Left ventricle myocardium inferior (tissue), 1 donor: ENCODE measurements at places on chromosomes 7 and 10.
A peak's percentile ranks its signal among the peaks of the same experiment; 100 is the strongest.

DNA sequence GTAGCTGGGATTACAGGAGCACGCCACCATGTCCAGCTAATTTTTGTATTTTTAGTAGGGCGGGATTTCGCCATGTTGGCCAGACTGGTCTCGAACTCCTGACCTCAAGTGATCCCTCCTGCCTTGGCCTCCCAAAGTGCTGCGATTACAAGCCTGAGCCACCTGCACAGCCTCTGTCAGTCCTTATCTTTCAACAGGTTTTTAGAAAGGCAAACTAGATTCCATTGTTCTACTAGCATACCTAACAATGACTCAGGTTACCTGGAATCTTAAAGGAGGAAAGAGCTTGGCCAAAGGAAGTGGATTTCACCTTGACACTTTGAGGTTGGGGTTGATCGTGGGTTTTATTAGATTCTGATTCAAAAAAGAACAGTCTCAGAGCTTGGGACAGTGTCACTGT is 3.2 kb downstream of the ABCC2 start:
- no peak for DNase-seq

DNA sequence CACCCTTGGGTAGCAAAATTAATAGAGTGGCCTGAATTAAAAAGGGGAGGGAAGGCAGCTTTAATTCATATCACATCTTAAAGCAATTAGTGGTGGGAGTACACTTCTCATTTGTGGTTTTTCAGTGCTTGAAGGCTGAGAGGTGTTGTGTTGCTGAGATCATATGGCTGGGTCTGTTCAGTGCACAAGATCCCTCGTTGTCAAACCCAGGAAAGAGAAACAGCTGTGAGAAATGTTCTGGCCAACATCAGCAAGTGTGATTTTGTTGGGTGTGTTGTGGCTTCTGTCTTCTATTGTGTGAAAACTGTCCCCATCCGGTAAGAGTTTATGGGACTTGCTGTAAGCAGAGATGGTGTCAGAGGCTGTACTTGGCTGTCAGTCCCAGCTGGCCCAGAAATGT is 197.9 kb upstream of the BMPER start:
- no peak for DNase-seq

GRCh38 chr7:47882635-47883034 is 65.6 kb downstream of the PKD1L1 start:
- no peak for DNase-seq

- DNase-seq: no peak
These were observed 294.2 kb downstream of the GRID1 start for GRCh38 chr10:86072413-86072812.

GRCh38 chr10:49055221-49055849 is 60.0 kb downstream of the VSTM4 start:
- no peak for DNase-seq

DNA sequence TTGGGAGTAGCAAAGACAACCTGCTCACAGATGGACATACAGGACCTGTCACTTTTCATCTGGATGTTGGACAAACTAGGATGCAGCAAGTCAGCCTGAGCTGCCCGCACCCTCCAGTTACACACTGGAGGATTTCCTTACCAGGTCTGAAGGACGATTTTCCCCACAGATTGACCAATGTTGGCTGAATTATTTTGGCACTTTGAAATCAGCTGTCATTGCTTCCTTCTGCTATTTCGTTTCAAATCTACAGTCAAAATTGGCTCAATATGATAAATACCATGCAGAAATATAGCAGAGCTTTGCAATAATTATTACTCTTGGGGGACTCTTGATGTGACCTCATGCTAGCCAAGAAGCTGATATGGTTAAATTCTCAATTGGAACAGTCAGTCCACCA is 2.5 kb downstream of the CLRN3 start:
- no peak for DNase-seq

GRCh38 chr7:71775648-71776047 is 636.5 kb downstream of the CALN1 start:
- no peak for DNase-seq

GRCh38 chr7:26850193-26850651 is 14.2 kb downstream of the SKAP2 start:
- DNase-seq: no peak

GRCh38 chr10:14039968-14040668 is 290.6 kb downstream of the FRMD4A start:
- DNase-seq: no peak

DNA sequence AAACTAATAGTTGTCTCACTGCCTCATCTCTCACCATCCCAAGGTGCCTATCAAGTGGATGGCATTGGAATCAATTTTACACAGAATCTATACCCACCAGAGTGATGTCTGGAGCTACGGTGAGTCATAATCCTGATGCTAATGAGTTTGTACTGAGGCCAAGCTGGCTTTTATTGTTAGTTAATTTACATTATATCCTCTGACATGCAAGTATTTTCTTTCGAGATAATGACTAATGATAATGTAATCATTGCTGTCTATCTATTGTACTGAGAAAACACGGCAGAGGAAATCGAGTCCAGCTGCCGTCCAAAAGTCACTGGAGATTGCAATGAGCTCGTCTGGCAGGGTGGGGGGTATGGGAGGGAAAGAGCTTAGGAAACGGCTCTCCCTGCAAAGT is 172.4 kb upstream of the LANCL2 start:
- no peak for DNase-seq

- no peak for DNase-seq
These were observed 53.5 kb downstream of the NRF1 start for GRCh38 chr7:129665013-129665401.

GRCh38 chr10:110613996-110614495 is 30.1 kb upstream of the RBM20 start:
- DNase-seq: no peak

- DNase-seq: no peak
These were observed 50.8 kb downstream of the SUFU start for GRCh38 chr10:102554531-102554930.

GRCh38 chr10:125062914-125063230 is 97.5 kb downstream of the CTBP2 start:
- DNase-seq: peak; percentile 55

- DNase-seq: no peak
These were observed 217.6 kb downstream of the TCERG1L start for GRCh38 chr10:131093795-131094366.

DNA sequence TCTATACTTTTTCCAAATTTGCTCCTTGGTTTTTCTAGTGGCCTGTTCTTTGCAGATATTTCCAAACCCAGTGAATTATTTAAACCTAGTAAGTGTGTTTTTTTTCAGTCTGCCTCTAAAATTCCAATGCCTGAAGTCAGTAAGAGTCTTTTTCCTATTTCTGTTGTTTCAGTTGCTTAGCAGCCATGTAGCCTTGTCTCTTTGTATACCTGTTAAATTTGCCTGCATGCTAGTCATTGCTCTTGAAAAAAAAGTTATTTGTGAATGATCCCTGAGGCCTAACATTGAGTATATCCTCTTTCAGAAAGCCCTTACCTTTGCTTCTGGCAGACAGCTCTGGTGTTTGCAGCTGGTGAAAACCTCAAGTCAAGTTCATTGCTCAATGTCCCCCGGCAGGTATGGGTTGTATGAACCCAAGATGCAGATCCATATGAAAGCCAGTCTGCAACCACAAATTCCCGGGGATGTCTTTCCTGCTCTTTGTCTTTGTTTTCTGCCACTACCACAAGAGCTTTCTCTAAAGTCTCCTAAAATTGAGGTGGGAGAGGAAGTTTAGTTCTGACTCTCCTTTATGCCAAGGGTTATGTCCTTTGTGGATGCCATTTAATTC is 35.7 kb downstream of the CH25H start:
- no peak for DNase-seq

- no peak for DNase-seq
These were observed 30.6 kb downstream of the MAPK8 start for GRCh38 chr10:48336978-48337599.

- no peak for DNase-seq
These were observed 127.7 kb downstream of the ATE1 start for GRCh38 chr10:121800146-121800545.

DNA sequence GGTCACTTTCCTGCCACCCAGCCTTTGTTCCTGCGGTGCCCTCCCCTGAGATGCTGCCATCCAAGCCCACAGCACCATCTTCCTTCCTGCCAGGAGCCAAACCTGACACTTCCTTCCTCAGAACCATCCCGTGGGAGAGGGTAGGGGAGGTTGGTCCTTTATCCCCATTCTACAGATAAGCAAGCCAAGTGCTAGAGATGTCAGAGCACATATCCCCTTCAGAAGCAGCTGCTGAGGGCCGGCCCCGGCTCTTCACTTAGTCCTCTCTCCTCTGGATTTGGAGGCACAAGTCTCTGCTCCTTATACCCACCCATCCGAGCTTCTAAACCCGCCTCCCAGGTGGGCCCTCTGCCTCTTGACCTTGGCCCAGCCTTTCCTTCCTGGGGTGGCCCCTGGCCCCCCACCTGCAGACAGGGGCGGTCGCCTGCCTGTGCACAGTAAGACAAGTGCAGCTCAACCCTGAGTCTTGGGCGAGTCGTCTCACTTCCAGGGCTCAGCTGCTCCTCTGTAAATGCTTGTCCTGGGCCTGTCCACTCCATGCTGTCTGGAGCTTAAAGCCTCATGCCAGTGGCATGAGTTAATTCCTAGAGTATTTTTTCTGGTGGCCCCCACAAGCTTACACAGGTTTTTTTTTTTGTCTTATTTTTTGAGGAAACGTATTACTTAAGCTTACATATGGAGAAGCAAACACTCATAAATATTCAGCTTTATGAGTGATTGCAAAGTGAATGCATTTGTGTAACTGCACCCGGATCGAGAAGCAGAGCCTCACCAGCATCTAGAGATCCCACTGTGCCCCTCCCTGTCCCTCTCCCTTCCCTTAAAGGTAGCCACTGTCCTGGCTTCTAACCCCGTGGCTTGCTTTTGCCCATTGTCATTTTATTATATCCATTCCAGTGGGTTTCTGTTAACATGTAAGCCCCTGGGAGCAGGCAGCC is 125.1 kb downstream of the CDH23 start:
- DNase-seq: no peak

- DNase-seq: no peak
These were observed 217.6 kb downstream of the MLLT10 start for GRCh38 chr10:21751341-21752310.

DNA sequence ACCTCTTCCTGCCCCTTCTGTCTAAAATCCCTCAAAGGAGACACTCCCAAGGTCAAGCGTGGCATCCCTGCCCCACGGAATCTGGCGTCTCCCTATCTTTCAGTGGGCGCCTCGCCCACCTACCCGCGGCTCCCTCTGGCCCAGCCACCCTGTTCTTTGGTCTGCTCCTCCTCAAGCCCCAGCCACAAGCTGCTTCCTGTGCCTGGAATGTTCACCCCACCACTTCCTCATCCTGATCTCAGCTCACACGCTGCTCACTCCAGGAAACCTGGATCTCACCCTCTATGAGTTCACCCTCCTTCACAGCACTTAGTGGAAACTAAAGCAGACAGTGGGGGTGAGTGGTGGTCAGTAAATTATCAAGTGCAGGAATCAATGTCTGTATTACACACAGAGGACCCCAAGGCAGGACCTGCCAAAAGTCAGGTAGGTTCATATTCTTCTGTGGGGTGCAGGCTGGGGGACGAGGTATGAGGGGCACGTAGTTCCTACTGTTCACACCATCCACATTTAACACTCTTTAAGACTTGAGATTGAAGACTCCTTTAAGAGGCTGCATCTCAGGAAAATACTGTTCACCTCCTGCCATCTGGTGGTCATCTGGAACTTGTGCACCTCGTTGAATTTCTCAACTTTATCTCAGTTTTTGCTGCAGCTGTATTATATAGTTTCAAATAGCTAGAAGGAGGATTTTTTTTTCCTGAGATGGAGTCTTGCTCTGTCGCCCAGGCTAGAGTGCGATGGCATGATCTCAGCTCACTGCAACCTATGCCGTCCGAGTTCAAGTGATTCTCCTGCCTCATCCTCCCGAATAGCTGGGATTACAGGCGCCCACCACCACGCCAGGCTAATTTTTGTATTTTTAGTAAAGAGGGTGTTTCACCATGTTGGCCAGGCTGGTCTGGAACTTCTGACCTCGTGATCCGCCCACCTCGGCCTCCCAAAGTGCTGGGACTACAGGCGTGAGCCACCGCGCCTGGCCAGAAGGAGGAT is 166.6 kb downstream of the ARHGAP21 start:
- DNase-seq: no peak

DNA sequence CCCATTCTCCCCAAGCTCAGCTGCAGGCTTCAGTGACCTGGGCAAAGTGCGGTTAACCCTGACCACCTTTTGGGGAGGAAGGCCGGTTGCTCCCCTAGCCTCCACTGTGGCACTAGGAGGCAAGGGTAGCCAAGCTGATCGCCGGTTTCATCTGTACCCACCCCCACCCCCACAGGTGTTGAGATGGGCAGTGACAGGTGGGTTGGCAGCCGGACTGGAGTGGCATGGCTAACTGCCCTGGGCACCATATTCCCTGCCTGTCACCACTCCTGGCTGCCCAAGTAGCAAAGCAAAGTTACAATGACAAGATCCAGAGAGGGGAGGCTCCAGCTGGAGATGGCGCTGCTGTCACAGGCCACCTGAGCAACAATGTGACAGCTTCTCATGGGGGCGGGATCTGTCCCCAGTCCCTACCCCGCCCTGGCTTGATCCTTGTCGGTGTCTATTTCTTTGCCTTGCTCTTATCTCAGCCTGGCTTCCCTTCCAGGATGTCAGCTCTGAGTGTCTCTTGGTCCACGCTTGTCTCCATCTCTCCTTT is 27.0 kb upstream of the BMS1 start:
- no peak for DNase-seq

- no peak for DNase-seq
These were observed 25.1 kb downstream of the RHEB start for GRCh38 chr7:151494298-151495284.

DNA sequence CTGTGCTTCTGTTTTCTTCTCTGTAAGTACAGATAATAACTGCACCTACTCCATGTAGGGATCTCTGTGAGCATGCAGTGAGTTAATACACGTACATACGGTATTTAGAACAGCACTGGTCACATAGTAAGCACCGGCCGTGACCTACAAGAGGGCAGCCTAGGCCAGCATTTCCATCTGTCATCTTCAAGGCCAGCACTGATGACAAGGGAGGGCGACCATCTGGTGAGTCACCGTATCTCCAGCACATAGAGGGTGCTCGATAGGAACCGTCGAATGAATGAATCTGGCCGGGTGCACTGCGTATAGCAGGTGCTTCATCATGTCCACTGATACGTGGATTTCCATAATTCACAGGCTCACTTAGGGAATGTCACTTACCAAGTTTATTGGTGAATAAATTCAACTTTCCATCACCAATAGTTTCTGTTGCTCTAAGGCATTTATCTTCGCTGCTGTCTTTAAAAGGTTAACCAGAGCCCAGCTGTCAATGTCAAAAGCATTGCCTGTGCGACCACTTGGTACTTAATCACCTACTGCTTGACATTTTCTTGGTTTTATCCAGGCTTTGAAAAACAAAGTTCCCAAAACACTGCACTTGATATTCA is 8.3 kb downstream of the NOD1 start:
- DNase-seq: peak; percentile 48
